ENCODE measurements at places on chromosomes 3 and 15.

- no peak for DNase-seq
Observed at GRCh38 chr15:52804526-52805081, 14.5 kb upstream of the ONECUT1 start.

- DNase-seq, result no peak
Observed at GRCh38 chr3:147513785-147514184, 104.6 kb downstream of the ZIC1 start.

GRCh38 chr3:42731476-42732195, 29.0 kb upstream of the HHATL start:
- no peak for DNase-seq

- no peak for DNase-seq
Observed at GRCh38 chr15:59924812-59925522, 79.1 kb upstream of the FOXB1 start.

DNA sequence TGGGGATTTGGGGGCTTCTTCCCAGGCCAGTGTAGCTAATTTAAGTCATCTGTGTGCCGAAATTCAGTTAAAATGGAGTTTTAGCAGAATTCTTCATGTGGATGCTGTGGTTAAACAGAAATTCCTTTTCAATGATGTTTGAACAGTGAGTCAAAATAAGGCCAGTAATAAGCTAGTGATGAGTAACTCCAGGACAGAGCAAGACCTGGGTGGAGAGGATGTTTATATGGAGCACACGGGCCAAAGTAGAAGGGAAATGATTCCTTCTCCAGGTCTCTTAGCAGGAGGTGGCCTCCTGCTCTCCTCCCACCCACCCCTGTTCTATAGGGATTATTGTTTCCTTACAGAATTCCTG, 31.9 kb upstream of the UACA start:
- no peak for DNase-seq

DNA sequence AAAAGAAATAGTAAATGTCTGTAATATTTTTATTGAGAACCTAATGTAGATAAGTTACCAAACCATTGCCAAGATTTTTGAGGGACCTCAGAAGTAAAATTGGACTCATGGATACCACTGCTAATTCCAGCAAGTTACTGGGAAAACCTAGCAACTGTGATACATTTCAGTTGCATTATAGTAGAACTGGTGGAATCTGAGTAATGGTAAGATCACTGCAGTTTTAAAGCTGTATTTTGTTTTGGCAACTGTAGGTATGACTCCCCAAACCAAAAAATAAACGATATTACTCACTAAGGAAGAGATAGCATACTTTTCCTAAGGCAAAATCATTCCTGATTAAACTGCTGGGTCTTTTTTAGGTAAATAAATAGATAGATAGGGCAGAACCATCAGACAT, 54.0 kb downstream of the ARMC8 start:
- DNase-seq, result no peak

- DNase-seq, result no peak
Observed at GRCh38 chr3:153370680-153371079, 208.7 kb downstream of the RAP2B start.

- peak; percentile 14 for DNase-seq
Observed at GRCh38 chr3:179666436-179667035, 13.7 kb downstream of the USP13 start.
